ENCODE measurements at places on chromosomes 1 and 21.
A peak's percentile ranks its signal among the peaks of the same experiment; 100 is the strongest.

GRCh38 chr1:205179842-205180241 lies 31.7 kb downstream of the DSTYK start:
- no peak for DNase-seq

DNA sequence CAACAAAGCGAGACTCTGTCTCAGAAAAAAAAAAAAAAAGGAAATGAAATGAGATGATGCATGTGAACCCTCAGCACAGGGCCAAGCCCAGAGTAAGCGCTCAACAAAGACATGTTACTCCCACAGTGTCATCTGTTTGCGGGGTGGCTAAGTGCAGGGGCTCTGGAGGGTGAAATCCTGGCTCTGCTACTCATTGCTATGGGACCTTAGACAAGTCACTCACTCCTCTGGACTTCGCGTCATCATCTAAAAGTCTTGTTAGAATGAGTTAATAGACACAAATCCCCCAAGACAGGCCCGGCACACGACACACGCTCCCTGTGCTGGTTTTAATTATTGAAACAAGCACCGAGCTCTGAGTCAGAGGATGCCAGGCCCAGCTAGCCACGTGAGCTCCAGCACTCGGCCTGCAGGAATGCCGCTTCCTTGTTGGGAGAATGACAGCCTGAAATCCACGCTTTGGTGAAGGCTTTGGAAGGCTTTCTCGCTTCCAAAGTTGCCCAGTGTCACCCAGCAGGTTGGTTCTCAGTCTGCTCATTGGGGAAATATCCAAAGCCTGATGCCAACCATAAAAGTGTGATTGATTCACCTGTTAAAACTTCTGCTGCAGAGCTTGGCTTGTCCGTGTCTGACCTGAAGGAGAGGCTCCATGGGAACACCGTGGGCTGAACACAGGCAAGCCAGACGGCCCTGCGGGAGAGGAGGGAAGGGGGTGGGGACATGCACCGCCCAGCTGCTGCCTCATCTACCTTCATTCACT lies 36.7 kb upstream of the TARDBP start:
- DNase-seq, result no peak

DNA sequence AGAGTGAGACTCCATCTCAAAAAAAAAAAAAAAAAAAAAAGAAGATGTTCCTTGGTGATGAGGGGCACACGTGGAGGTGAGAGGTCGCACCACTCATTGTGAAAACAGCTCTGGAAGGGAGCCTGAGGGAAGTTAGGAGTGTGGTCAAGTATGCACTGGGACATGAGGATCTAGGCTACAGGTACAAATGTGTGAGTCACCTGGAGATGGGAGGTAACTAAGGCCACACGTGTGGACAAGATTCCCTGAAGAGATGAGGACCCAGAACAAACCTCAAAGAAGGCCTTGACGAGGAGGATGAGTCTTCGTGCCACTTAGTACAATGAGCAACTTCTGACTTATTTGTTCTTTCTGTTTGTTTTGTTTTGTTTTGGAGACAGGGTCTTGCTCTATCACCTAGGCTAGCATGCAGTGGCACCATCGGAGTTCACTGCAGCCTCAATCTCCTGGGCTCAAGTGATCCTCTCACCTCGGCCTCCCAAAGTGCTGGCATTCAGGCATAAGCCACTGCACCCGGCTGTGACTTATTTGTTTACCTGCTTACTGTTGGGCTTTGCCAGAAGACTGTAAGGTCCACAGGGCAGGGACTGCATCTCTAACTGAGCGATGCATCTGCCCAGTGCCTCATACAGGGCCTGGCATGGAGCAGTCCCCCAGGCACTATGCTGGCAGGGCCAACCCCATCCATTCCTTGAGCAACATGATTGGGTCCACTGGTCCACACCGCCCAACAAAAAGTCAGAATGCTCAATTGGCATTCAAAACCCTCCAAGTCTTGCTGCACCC lies 6.4 kb downstream of the ASAP3 start:
- DNase-seq, result no peak

DNA sequence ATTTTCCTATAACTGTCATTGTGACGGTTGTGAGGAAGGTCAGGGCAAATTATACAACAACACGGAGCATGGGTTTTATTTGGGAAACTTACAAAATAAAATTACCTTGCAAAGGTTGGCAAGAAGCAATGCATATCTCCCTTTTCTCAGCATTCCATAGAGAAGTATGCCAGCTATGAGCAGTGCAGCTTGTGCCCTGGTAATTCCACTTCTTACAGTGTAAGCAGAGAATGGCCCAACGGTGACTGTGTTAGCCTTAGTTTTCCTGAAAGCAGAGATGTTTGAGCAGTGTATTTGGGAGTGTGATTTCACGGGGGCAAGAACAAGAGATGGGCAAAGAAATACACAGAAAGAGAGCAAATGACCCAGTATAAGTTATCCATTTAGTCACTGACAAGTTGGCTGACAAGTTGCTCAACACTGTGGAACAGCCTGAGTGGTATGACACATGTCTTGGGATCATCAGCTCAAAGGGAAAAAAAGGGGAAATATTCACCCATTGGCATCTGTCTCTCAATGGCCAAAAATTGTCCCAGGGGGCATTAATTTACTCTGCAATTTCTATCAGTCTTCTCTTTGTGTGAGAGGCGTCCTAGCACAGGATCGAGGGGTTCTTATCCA lies 210.9 kb upstream of the NRIP1 start:
- no peak for DNase-seq

DNA sequence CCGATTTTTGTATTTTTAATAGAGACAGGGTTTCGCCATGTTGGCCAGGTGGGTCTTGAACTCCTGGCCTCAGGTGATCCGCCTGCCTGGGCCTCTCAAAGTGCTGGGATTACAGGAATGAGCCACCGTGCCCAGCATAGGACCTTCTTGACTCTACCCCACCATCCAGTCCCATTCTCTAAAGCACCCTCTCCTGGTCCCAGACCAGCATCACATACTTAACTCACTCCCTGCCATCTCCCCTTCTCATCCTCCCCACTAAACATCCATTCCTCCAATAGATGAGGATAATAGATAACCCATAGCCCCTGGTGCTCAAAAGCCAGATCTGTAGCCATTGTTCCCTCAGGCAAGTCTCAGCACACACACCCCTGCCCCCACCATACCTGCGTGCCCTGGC lies 2.1 kb downstream of the ENTREP3 start:
- DNase-seq, result no peak

DNA sequence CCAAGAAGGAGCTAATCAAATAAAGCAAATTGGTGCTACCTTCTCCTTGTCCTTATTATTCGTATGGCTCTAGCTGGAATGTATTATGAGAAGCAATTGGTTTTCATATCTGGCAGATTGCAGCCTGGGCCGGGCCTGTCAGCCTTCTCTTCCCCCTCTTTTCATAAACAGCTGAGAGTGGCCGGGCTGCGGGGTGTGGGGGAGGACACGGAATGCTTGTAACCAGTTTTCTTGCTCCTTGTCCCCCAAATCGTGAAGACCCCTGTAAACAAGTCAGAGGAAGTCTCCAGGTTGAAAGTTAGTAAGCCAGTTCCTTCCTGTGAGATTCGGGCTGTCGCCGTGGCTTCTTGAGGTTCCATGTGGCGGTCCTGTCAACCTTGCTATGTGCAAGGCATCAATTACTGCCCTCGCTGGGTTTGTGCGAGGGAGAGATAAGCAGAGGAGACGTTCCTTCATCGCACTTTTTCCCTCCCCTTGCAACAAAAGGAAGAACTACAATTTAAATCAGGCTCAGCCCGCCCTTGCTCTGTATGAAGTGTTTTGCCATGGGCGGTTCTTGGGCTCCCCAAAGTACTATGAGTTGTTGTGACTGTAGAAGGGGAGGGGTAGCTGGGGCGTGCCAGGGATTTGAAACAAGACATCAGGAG lies 450.7 kb downstream of the CAMTA1 start:
- DNase-seq, result no peak

DNA sequence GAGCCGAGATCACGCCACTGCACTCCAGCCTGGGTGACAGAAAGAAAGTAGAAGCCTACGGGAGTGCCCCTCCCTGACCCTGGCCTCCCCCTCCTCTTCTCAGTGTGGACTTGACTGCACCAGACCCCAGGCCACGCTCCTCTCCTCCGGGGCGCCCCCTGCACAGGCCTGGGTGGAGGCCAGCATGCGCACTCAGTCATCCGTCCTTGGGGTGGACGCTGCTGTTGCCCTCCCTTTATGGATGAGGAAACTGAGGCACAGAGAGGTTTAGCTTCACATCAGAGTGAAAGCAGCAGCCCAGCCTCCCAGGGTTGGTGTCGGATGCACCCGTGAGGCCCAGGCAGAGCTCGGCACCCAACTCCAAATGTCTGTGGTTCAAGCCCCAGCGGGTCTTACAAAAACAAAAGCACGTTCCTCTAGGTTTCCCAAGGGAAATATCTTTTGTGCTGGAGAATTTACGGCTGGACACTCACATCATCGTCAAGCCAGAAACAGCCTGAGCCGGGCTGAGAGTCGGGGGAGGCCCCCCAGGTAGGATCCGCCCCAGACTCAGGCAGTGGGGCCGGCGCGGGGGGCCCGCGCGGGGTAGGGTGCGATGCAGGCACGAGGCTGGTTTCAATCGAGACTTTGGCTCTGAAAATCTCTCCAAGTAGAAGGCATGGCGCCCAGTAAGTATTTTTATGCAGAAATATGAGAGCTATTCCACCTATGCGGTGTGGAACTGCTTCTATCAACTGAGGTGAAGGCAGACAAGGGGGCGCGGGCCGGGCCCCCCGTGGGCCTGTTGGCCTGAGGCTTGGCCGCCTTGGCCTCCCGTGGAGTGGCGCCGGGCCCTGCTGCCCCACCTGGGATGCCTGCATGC lies 36.6 kb downstream of the MORN1 start:
- DNase-seq, result no peak

GRCh38 chr1:63893976-63894375 lies 120.2 kb downstream of the ROR1 start:
- DNase-seq, result no peak

DNA sequence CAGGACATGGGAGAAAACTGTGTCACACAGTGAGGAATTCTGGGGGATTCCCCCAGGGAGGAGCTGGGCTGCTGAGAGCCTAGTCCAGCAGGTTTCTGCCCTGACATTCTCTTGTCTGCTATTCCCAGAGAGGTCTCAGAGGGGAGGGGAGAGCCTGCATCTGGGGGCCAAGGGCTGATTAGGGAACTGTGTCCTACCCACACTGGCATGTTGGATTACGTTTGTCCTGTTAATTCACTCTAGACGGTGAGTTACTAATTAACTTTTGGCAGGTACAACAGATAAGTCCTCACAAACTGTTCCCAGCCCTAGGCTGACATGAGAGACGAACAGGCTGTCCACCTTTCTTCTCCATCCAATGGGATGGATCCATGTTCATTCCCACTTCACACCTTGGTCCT lies 2.6 kb upstream of the SH3BGRL3 start:
- DNase-seq, result no peak

DNA sequence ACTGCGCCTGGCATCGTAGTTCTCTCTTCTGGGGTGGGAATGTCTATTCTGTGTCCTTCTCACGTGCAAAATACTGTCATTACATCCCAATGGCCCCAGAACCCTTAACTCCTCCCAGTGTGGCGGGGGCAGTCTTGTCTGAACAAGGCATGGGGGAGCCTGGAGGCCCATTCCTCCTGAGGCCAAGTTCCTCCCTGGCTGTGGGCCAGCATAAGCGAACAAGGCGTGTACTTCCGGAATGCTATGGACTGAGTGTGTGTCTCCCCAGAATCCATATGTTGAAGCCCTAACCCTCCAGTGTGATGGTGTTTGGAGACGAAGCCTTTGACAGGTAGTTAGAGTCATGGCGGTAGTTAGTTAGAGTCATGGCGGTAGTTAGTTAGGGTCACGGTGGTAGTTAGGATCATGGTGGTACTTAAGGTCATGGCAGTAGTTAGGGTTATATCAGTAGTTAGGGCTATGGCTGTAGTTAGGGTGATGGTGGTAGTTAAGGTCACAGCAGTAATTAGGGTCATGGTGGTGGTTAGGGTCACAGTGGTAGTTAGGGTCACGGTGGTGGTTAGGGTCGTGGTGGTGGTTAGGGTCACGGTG lies 71.0 kb downstream of the PRKCZ start:
- DNase-seq, result no peak

DNA sequence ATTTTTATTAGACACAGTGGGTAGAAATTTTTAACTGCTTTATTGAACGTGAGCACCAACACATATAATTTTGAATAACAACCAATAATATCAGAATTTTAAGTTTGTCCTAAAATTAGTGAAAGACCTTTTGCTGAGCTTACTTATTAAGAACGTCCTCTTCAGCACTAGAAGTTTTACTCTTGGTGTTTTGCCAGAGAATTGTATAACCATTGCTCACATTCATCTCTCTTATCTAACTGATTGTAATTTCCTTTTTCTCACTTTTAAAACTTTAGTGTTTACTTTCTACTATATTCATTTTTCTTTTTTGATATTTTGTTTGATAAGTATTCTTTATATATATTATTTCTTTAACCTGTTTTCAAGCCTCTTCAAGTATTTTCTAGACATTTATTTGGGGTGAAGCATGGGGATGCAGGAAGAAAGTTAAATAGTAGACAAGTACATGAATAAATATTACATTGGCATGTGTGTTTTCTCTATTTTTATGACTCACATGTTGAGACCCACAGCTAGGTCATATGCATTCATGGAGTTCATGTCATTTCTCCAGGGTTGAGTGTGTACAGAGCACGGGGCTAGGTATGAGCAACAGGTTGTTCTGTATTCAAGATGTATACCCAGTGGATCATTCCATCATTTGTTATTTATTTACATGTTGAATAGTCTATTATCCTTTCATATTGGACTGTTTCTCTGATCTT lies 90.6 kb downstream of the ATP6V1G3 start:
- no peak for DNase-seq

DNA sequence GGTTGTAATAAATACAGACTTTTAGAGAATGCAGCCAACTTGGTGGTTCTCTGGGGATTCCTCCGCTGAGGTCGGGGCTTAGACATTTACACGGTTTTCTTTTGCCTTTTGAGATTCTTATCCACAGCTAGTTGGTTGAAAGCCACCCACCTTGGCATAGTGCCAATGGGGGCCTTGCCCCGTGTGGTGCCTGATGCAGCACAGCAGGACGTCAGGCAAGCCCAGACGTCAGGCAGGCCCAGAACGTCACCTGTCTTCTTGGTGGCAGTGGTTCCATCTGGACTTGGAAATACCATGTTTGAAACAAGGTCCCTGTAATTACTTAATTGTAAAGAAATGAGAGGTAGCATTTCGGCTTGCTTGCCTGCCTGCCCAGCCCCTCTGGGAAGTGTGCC lies 78.5 kb downstream of the GALNT2 start:
- peak; percentile 82 for DNase-seq

DNA sequence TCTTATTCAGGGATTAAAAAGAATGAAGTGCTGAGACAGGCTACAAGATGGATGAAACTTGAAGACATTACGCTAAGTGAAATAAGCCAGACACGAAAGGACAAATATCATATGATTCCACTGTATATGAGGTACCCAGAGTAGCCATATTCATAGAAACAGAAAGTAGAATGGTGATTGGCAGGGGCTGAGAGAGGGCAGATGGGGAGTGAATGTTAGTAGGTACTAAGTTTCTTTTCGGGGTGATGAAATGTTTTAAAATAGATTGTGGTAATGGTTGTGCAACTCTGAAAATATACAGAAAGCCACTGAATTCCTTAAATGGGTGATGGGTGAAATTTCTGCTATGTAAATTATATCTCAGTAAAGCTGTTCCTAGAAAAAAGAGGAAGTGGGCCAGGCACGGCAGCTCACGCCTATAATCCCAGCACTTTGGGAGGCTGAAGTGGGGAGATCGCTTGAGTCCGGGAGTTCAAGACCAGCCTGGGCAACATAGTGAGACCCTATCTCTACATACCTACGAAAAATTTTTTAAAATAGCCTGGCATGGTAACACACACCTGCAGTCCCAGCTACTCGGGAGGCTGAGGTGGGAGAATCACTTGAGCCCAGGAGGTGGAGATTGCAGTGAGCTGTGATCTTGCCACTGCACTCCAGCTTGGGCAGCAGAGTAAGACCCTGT lies 15.9 kb downstream of the SLC27A3 start:
- DNase-seq, result no peak
